Natural killer cell (primary cell): ENCODE measurements at places on chromosomes 5 and 9. TPM values are rescaled to one million over a fixed set of nuclear protein-coding genes. Genes with fewer than 3 reads are reported as not detected.

GRCh38 chr5:59174248-59174844 lies 591.5 kb downstream of the RAB3C start:
- H3K4me1 ChIP-seq, result no peaks in the 10 kb centered on the region
- no peak overlapping the region for H3K4me3 ChIP-seq
- no peaks in the 10 kb centered on the region for H3K27me3 ChIP-seq
- no peak for DNase-seq

- no peak overlapping the region for H3K4me3 ChIP-seq
- H3K27ac ChIP-seq, result no peak overlapping the region
- H3K4me1 ChIP-seq, result no peaks in the 10 kb centered on the region
- no peaks in the 10 kb centered on the region for H3K36me3 ChIP-seq
These were observed 151.3 kb downstream of the SAXO1 start for GRCh38 chr9:18881758-18882157.

- no peaks in the 10 kb centered on the region for H3K4me1 ChIP-seq
- H3K27ac ChIP-seq, result no peak overlapping the region
- no peak overlapping the region for H3K4me3 ChIP-seq
- H3K36me3 ChIP-seq, result no peaks in the 10 kb centered on the region
These were observed 673.9 kb upstream of the DMAC1 start for GRCh38 chr9:8473244-8474020.

DNA sequence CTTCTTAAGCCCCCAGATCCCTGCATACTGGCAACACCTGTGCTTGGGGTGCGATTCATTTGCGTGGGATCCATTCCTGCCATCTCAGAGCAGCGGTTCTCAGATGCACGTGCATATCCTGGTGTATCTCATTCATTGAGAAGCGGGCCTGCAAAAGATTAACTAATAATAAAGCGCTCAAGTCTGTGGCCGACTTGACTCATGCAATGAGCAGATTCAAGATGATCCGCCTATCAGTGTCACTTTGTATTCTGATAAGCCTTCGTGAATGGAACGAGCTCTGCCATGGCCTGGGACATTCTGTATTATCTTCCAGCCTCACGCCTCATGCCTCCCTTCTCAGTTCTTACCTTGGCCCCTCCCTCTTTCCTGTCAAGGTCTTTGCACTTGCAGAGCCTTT lies 22.3 kb downstream of the C1QTNF2 start:
- H3K27ac ChIP-seq, result no peak overlapping the region
- no peak overlapping the region for H3K4me3 ChIP-seq
- H3K36me3 ChIP-seq, result no peaks in the 10 kb centered on the region

- H3K27me3 ChIP-seq, result no peaks in the 10 kb centered on the region
- H3K36me3 ChIP-seq, result no peaks in the 10 kb centered on the region
- no peaks in the 10 kb centered on the region for H3K4me1 ChIP-seq
- H3K4me3 ChIP-seq, result no peak overlapping the region
- no peak for DNase-seq
These were observed 34.9 kb downstream of the LURAP1L start for GRCh38 chr9:12809720-12810119.

GRCh38 chr5:68452286-68452685 lies 236.7 kb downstream of the PIK3R1 start:
- no peak overlapping the region for H3K4me3 ChIP-seq
- no peaks in the 10 kb centered on the region for H3K27me3 ChIP-seq
- H3K4me1 ChIP-seq, result peaks cover 6% of the 10 kb centered on the region
- no peaks in the 10 kb centered on the region for H3K36me3 ChIP-seq
- DNase-seq, result no peak

DNA sequence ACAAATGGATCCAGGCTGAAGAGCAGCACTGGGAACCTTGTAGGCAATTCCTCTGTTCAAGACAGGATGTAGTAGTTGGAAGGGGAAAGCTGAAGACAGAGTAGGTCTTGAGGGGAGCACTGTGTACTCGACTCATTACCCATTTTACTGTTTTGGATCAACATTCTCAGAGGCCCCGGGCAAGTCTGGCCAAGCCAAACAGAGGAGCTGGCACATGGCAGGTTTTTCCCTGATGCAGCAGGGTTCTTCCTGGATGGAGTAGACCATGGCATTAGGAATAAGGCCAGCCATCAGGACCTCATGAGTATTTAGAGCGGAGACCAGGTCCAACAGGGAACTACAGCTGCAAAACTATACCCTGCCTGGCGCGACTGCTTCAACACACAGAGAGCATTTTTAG lies 4.4 kb downstream of the SVEP1 start:
- DNase-seq, result no peak
- no peak overlapping the region for H3K4me3 ChIP-seq
- H3K27me3 ChIP-seq, result peaks cover 6% of the 10 kb centered on the region
- no peaks in the 10 kb centered on the region for H3K36me3 ChIP-seq

- H3K4me1 ChIP-seq, result peaks cover 6% of the 10 kb centered on the region
- H3K27me3 ChIP-seq, result no peaks in the 10 kb centered on the region
- DNase-seq, result no peak
- H3K4me3 ChIP-seq, result no peak overlapping the region
- H3K36me3 ChIP-seq, result no peaks in the 10 kb centered on the region
These were observed 5.7 kb upstream of the PRXL2C start for GRCh38 chr9:96660692-96661248.

DNA sequence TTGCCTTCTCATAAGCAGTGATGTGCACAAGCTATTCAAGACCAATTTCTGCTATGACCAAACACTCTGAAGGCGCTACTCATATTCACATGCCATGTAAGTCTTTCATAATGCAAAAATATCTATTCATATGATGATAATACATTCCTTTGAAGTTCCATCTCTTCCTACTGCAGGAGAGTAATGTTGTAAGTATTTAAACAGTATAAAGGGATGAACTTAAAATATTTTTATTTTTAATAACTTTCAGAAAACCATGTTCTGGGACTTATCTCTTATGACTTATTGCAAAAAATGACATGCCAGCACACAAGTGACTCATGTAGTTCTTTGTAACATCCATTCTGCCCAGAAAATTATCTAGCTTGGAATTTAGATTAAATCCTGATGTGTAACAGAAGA lies 376.4 kb downstream of the KCTD16 start:
- H3K27me3 ChIP-seq, result no peaks in the 10 kb centered on the region
- no peaks in the 10 kb centered on the region for H3K36me3 ChIP-seq
- H3K4me1 ChIP-seq, result no peaks in the 10 kb centered on the region
- DNase-seq, result no peak
- no peak overlapping the region for H3K27ac ChIP-seq

DNA sequence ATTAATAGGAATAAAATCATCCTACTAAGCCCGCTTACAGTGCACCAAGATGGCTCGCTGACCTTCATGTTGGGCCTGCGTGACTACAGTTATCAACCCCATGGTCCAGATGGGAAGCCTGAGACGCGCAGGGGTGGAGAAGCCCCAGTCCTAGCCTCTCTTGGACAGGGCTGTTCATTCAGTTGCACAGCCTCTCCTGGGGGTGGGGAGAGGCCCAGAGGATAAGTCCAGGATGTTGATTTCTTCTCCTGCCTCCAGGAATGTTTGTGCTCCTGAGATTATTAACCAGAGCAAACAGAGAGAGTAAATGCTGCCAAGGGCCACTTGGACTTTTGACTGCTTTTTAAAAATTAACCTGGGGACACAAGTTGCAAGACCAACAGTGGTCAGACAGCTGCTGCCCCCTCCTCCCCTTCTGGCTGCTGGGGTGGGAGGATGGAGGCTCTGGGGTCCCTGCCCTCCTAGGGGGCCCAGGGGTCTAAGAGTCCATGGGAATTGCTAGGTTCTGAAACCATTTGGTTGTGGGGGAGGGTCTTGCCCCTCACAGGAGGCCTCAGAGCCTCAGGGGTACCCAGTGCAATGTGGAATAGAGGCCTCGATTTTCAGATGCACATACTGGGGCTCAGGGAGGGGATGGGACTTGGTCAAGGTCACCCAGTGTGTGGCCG lies 2.8 kb upstream of the AMBP start:
- H3K27ac ChIP-seq, result no peak overlapping the region
- no peaks in the 10 kb centered on the region for H3K36me3 ChIP-seq
- H3K4me3 ChIP-seq, result no peak overlapping the region

GRCh38 chr5:17944046-17944445 lies 309.8 kb downstream of the TAF11L14 start:
- H3K27ac ChIP-seq, result no peak overlapping the region
- no peaks in the 10 kb centered on the region for H3K27me3 ChIP-seq
- H3K4me1 ChIP-seq, result no peaks in the 10 kb centered on the region
- no peak for DNase-seq
- no peaks in the 10 kb centered on the region for H3K36me3 ChIP-seq

- no peak overlapping the region for H3K27ac ChIP-seq
- peaks cover 11% of the 10 kb centered on the region for H3K4me1 ChIP-seq
- no peaks in the 10 kb centered on the region for H3K36me3 ChIP-seq
- no peak overlapping the region for H3K4me3 ChIP-seq
- DNase-seq, result no peak
These were observed 123.6 kb downstream of the C5orf15 start for GRCh38 chr5:133844836-133845235.

- H3K36me3 ChIP-seq, result no peaks in the 10 kb centered on the region
- no peak overlapping the region for H3K27ac ChIP-seq
- no peak overlapping the region for H3K4me3 ChIP-seq
- no peaks in the 10 kb centered on the region for H3K4me1 ChIP-seq
- H3K27me3 ChIP-seq, result no peaks in the 10 kb centered on the region
- DNase-seq, result no peak
These were observed 31.7 kb downstream of the AP3S1 start for GRCh38 chr5:115873392-115873791.

DNA sequence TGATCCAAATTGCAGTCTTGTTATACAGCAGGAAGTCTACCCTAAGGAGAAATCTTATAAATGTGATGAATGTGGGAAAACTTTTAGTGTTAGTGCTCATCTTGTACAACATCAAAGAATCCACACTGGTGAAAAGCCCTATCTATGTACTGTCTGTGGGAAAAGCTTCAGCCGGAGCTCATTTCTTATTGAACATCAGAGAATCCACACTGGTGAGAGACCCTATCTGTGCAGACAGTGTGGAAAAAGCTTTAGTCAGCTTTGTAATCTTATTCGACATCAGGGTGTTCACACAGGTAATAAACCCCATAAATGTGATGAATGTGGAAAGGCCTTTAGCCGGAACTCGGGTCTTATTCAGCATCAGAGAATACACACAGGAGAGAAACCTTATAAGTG lies 10.4 kb downstream of the ZNF189 start:
- no peak for DNase-seq
- H3K27ac ChIP-seq, result no peak overlapping the region
- H3K4me3 ChIP-seq, result no peak overlapping the region
- H3K36me3 ChIP-seq, result peaks cover 49% of the 10 kb centered on the region

GRCh38 chr5:75461679-75462078 lies 49.8 kb downstream of the CERT1 start:
- peaks cover 2% of the 10 kb centered on the region for H3K4me1 ChIP-seq
- no peak for DNase-seq
- H3K27me3 ChIP-seq, result no peaks in the 10 kb centered on the region

DNA sequence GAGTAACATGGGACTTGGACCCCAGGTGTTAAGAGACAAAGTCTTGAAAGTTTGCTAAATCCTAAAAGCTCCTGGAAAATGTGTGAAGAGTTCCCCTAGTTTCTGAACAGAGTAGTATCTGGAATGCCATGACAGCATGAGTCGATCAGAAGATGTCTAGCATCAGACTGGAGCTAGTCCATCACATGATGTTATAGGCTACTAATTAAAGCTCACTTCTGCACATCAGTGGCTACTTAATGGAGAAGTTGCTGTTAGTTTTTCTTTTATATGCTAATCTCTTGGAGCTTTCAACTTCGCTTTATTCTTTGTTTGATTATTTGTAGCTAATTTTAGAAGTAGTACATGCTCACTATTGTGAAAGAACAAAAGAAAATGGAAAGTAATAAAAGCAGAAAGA lies 471.3 kb upstream of the KLF4 start:
- no peak for DNase-seq
- H3K4me3 ChIP-seq, result no peak overlapping the region
- H3K36me3 ChIP-seq, result no peaks in the 10 kb centered on the region
- no peaks in the 10 kb centered on the region for H3K4me1 ChIP-seq
- no peak overlapping the region for H3K27ac ChIP-seq
- no peaks in the 10 kb centered on the region for H3K27me3 ChIP-seq

- H3K4me1 ChIP-seq, result no peaks in the 10 kb centered on the region
- no peak overlapping the region for H3K27ac ChIP-seq
- no peaks in the 10 kb centered on the region for H3K36me3 ChIP-seq
These were observed 1944.2 kb upstream of the NUDT12 start for GRCh38 chr5:105506692-105507277.

- H3K27ac ChIP-seq, result no peak overlapping the region
- no peaks in the 10 kb centered on the region for H3K36me3 ChIP-seq
- no peak for DNase-seq
These were observed 194.1 kb downstream of the GDNF start for GRCh38 chr5:37645707-37646106.

DNA sequence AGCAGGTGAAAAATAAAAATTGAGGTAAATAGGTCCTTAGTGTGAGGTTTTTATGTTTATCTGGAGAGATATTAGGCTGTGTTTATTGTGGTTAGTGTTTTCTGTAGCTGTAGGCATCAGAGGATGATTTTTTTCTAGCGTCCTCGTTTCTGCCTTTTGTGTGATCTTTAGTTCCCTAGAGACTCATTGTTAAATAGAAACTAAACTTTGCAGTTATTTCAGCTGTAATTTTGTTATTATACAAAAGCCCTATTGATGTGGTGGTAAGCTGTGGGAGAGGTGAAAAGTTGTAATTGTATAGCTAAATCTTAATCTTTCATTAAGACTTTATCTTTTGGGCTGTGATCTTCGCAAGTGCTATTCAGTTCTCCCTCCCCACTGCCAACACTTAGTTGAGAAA lies 340.3 kb downstream of the CYLC2 start:
- no peak overlapping the region for H3K4me3 ChIP-seq
- H3K4me1 ChIP-seq, result no peaks in the 10 kb centered on the region

The MYOZ3 gene
- total RNA-seq, result not detected

The FAM200C gene
- total RNA-seq, result 0.57 TPM

The SPINK6 gene
- total RNA-seq, result not detected

The GNE gene
- 11.3 TPM for total RNA-seq

The PDE6A gene
- total RNA-seq, result not detected

The NSD1 gene
- total RNA-seq, result 117 TPM

The PRSS3 gene
- not detected for total RNA-seq

The CCDC152 gene
- total RNA-seq, result 4.0 TPM

The KIF24 gene
- 0.28 TPM for total RNA-seq

The WDR38 gene
- total RNA-seq, result not detected

The CER1 gene
- not detected for total RNA-seq

The CACNA1B gene
- total RNA-seq, result 0.07 TPM

The OR1Q1 gene
- total RNA-seq, result not detected

The BTNL9 gene
- not detected for total RNA-seq
